H9 (cell line): ENCODE measurements at places on chromosomes 2 and 18.

DNA sequence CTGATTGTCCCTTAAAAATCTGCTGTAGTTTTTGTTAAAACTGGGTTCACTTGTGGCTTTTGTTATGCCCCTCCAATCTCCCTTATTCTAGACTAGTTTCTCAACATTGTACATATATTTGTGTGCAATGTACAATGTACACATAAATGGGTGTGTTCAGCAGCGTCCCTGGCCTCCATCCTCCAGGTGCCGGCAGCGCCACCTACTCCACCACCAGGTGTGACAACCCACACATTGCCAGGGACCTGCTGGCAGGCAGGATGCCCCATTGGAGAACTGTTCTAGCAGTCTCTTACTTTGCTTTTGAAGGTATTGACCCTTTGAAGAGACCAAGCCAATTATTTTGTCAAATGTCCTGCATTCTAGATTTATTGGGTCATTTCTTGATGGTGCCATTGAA lies 75.4 kb downstream of the SH3RF3 start:
- no peak for DNase-seq

GRCh38 chr2:200602584-200602983 lies 16.8 kb downstream of the AOX1 start:
- no peak for DNase-seq

DNA sequence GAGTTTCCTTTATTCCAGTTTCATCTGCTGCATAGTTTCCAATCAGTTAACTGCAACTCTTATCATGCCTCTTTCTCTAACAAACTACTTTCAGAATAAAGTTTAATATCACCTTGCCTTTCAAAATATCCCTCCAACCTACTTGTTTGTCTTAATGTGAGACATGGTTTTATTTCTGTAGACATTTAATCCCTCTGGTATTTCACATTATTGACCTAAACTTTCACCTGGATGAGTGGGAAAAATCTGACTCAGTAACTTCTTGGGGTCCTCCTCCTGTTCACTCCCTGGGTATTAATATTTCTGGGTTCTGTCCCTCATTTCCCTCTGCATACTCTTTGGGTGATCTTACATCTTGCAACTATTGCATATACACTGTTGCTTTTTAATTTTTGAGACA lies 27.9 kb downstream of the MSH6 start:
- no peak for DNase-seq

DNA sequence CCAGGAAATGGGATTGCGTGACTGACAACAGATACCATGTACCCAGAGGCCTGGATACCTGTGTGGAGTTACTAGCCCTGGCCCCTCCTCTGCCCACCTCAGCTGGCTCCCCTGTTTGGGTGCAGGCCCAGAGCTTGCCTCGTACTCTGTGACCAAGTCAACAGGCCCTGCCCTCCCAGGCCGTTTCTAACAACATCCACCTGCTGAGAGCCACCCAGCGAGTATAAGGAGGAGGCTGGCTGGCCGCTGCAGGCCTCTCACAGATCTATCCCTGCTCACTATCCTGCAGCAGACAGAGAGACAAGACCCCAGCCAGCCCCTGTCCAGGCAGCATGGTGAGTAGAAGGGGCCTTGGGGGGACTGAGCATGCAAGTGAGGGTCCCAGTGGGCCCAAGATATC lies 12.5 kb upstream of the TUBA4A start:
- DNase-seq: no peak

DNA sequence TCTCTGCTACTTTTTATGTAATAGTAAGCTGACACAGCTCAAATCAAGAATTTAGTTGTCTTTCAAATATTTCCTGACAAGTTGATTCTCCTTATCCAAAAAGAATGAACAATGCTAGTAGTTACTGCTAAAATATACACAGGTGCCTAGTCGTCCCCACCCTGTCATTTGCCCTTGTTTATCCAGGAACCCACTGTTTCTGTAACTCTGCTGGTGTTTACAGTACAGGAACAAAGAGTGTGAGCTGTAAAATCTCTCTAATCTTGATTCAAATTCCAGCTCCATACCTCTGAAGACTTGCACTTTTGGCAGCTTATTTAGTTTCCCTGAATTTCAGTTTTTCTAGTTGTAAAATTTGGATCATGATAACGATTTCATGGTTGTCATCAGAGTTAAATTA lies 21.1 kb upstream of the SCYGR2 start:
- DNase-seq: no peak

- no peak for DNase-seq
Observed at GRCh38 chr18:78362198-78362597, 617.4 kb upstream of the SALL3 start.

DNA sequence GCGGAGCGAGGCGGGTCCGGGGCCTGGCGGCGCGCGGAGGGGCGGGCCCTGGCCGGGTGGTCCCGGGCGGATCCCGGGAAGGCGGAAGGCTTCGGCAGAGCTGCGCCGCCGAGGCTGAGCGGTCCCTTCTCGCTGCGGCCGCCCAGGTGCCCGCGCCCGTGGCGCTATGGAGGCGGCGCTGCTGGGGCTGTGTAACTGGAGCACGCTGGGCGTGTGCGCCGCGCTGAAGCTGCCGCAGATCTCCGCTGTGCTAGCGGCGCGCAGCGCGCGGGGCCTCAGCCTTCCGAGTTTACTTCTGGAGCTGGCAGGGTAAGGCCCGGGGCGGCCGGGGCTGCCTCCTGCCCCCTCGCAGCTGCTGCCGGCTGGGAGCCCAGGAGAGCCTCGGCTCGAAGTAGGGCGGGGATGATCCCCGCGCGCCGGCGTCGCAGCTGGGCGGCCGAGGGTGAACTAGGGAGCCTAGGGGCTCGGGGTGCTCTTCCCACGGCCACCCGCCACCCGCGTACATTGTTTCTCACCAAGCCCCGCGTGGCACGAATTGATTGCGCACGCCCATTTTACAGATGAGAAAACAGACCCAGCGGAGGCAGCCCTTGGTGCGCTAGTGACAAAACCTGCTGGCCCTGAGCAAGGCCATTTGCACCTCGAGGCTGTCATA lies at the start of gene SLC66A3:
Gene SLC66A3, plus strand, starts transcription at position 87 of the 655 bp plus-strand sequence. Its CDS starts 80 bp downstream, at position 167.
- DNase-seq: no peak

GRCh38 chr2:29011418-29012060 lies 30.4 kb downstream of the TOGARAM2 start:
- no peak for DNase-seq

- peak; percentile 94 for DNase-seq
Observed at GRCh38 chr2:143891879-143892308, 628.0 kb downstream of the ZEB2 start.

DNA sequence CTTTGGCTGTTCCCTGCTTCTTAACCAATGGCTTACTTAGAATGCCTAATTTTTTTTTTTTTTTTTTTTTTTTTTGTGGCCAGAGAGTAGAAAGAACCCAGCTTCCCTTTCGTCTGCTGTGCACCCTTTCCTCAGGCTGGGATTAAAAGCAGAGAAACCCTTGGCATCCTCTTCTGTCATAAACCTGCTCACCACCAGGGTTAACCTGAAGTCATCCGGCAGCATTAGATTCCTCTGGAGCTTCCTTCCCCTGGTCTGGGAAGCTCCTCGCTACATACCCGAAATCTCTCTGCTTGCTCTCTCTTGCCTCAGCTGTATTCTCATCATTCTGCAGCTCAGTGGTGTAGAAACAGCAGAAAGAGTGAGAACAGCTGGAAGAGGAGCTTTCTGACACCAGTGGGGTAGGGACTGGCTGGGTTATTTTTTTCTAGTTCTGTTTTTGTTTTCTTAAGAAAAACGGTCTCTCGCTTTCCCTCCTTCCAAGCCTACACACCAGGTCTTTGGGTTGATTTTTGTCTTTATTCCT lies 339.0 kb upstream of the MEIS1 start:
- DNase-seq: peak; percentile 55

DNA sequence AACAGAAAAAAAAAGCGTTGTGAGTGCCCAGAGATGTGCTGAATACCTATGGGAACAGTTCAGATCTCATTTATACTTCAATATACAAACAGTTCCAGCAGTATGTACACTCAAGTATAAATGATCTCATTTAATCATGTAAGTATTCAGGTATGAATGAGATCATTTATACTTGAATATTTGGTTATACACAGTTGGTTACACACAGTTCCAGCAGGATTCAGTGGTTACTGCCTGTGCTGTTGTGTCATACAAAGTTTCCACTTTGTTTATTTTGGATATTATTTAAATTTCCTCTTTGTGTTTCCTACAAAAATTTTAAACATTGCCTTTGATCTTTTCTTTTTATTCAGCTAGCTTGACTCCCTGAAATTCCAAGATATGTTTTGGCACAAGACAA lies 293.5 kb upstream of the SLC39A10 start:
- DNase-seq: no peak

DNA sequence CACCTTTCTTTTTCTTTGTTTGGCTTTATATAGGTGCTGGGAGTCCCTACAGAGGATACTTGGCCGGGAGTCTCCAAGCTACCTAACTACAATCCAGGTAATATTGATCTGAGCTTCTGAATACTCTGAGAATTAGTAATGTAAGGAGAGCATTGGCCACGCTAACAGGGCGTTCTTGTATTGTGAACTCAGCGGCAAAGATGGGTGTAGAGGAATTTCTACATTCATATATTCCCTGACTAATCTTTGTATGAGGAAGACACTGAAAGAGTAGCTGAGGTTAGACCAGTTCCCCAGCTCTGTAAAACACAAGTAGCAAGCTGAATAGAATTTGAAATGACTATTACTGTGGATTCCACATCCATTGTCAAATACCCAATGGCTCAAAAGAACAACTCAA lies 48.5 kb downstream of the CDK15 start:
- no peak for DNase-seq

- DNase-seq: peak; percentile 37
Observed at GRCh38 chr2:71856773-71857525, 290.7 kb downstream of the CYP26B1 start.
